ENCODE measurements at places on chromosomes 2 and 18.
A peak's percentile ranks its signal among the peaks of the same experiment; 100 is the strongest.

GRCh38 chr18:42675810-42676209, 439.7 kb downstream of the RIT2 start:
- DNase-seq: no peak

DNA sequence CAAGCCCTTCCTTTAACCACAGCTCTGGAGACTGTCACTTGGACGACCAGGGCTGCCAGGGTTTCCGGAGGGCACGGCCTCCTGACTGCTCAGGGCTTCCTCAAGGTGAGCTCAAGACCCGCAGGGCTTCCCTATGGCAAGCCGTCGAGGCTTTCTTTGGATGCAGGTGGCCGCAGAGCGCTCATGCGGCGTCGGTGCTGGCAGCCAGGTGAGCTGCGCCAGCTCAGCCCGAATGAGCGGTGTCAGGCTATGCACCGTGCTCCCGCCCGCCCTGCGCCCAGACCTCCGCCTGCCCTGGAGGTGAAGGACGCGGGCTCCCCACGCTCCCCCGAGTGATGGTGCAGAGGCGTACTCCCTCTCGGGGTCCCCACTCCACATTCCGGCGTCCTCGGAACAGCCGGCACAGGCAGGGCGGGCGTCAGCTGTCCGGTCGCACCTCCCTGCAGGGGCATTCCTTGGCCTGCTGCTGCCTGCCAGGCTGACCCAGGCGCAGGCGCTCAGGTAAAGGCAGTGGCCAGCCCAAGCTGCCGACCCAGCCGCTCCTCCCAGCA, 20.8 kb upstream of the TUBB6 start:
- no peak for DNase-seq

- no peak for DNase-seq
Observed at GRCh38 chr2:162477011-162477410, 133.1 kb downstream of the GCA start.

DNA sequence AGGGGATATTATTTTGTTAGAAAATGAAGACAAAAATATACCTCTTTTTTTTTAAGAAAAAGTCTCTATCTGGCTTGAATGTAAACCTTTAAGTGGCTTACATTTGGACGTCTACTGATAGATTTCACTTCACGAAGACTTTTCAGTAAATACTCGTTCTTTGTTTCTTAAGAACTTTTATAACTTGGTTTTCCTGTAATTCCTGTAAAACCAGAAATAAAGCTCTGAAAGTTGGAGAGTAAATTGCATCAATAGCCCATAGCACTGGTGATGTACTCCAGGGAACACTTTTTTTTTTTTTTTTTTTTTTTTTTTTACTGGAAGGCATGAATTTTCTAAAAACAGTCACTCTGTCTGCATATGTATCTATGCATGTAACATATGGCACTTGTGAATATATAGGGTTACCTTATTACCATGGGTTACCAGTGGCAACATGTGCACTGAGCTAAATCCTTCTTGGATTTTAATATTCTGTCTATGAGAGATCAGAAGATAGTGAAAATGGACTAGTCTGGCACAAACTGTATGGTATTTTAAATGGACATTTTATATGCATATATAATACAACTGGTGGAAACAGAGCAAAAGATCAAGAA, 309.2 kb upstream of the TCF4 start:
- DNase-seq: no peak

DNA sequence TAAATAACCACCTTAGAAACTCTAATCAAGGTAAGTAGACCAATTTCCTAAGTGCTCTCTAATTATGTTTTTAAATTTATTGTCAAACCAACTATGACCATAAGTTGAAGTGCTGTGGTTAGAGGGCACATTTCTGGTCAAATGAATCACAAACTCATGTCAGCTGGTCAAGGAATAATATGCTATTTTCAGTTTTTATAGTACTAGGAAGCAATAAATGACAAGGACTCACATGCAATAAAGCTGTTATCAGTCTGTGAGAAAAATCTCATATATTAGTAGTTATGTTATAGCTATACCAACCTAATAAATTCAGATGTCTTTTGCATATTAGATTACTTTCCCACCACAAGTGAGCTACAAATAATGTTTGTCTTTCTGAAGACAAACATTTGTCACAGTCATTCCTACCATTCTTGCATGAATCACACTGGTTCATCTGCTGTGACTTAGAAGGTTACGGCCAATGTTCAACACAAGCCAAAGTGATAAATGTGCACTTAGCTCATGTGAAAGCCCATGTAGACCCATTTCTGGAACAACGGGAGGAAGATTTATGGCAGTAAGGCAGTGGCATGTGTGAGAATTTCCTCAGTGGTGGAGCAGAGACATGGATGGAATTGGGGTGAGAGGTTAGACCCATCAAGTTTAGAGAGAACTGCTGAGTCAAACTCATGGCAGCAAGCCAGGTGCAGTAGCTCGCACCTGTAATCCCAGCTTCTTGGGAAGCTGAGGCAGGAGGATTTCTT, 27.4 kb upstream of the CCNYL1 start:
- DNase-seq: no peak

GRCh38 chr2:68190991-68191731, 33.5 kb downstream of the PNO1 start:
- no peak for DNase-seq

GRCh38 chr2:233816771-233817170, 37.6 kb downstream of the HJURP start:
- DNase-seq: no peak

DNA sequence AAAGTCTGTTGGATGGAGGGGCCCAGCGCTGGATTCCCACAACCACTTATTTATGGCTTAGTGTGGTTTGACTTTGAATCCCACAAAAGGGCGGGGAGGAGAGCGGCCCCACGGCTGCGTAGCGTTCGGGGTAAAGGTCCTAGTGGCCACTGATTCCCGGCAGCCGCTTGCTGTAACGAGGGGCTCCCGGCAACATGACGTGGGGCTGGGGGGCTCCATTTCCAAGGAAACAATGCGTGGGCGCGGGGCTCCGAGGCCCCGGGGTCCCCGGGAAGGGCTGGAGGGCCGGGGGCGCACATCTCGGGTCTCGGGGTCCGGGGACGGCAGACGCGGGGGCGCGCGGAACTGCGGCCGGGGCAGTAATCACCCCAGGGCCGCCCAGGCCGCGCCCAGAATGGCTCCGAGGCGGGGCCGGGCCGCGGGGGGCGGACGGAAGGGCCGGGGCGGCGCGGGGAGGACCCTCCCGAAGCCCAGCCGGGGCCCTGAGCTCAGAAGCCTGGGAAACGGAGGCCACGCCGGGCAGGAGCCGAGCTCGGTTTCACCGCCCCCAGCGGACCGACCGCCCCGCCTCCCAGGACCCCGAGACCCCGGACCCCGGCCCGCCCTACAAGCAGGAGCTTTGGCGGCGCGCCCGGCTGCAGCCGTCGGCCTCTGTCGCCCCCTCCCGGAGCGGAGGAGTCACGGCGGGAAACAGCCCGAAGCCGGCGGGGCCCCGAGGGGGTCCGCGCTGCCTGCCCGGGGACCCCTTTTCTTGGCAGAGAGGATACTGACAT, 11.9 kb upstream of the MLPH start:
- DNase-seq: peak; percentile 54

GRCh38 chr2:112803691-112804521, 19.6 kb upstream of the IL1A start:
- no peak for DNase-seq

DNA sequence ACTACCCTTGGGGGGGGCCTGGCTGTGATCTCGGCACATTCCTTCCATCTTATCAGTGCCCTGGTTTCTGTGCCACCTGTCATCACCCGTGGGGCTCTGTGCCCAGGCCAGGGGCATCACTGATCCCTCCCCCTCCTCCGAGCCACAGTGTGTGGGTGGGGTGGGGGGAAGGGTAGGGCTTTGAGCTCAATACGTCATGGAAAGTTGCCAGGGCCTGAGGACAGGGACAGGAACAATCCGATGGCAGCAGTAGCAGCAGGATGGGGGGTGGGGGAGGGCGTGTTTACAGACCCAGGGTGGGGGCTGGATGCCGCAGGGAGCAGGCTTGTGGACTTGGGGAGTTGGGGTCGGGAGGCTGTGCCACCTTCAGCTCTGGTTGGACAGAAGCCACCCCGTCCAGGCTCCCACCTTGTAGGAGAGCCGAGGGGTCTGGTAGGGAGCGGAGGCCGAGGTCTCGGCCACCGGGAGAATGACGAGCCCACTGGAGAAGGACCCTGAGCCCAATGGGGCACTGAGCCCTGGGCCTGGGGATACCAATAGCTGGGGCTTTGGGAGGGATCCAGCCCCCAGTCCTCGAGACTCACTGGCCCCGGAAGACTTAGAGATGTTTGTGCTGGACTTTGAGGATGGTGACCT, 3.5 kb downstream of the SLC4A3 start:
- DNase-seq: no peak

DNA sequence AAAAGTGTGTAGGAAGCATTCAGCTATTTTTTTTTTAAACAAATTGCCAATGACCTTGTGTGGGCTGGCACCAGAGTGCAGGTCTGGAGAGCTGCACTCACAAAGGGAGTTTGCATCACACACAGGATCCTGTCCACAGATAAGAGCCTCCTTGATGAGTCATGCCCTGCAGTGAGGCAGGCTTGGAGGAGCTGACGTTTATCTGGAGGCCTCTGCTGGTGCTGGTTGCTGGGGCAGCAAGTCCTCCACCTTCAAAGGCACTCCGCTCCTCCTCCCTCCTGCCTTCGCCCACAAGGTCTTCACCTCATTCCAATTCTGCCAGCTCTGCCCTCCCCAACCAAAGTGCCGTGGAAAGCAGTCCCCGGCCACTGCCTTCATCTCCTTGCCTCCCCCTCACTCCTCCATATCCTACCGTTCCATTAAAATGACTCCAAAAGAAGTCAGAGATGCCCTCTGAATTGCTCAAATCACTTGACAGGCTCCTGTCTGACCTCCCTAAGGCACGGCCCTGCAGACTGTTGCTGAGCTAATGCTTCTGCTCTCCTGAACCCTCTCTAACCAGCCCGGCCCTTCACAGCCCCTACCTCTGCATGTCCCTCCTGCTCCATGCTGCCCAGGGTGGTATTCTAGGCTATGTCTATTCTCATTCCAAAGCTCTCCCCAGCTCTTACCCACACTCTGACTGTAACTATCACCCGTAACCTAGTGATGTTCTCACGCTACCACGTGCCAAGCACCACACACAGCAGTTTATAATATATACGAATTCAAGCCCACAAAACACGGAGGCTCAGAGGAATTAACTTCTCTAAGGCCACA, 30.9 kb downstream of the LONRF2 start:
- no peak for DNase-seq

DNA sequence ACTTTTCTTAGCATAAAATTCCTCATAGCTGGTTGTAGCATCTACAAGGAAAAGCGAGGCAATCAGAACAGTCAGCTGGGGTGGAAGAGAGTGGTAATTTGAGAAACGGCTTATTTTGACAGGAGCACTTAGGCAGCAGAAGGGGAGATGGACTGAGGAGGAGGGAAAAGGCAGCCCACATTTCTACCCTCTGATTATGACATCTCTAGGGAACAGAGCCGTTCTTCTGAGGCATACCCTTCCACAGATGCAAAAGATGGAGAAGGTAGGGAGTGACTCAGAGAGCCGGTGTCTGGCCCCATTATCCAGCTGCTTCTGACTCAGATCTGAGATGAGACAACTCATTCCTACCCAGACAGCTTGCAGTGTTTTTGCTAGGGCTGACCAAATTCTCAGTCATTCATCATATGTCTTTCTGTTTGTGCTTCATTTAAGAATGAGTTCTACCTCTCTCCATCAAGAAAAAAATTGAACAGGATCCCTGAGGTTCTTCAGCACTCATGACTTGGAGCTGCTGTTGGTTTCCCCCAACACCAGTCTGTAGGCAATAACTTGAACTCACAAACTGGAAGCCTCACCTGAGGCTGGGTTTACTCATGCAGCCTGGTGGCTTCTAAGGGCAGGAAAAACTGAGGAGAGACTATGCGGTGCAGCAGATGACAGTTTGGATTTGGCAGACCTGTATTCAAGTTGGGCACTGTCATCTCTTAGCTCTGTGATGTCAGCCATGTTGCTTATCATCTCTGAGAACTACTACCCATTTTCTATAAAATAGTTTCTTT, 15.9 kb upstream of the SEC11C start:
- DNase-seq: no peak

GRCh38 chr2:61173116-61173515, 11.1 kb downstream of the C2orf74 start:
- DNase-seq: no peak

GRCh38 chr2:100070078-100070477, 72.3 kb downstream of the AFF3 start:
- DNase-seq: no peak

DNA sequence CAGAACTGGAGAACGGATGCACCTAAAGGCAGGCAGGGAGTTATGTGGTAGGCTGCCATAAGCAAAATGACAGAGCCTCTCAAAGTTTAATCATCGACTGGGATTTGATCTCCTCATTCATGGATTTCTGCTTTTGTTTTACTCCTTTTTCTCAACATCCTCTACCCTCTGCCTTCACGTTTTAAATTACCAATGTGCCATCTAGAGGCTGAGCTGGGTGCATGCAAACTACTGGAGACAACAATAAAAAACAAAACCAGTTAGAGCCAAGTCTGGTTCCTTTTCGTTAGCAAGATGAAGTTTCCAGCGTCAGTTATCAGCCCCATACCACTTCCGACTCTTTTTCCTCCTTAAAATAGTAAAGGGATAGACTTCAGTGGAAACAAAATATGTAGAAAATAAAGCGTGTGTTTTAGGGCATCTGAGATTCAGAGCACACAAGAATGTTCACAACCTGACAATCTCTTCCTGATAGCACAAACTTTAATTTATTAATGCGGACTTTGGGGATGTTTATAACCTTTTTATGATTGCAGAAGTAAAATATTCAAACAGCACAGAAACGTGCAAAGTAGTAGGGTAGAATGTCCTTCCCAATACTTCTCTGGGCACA, 117.0 kb downstream of the LAMA1 start:
- no peak for DNase-seq

DNA sequence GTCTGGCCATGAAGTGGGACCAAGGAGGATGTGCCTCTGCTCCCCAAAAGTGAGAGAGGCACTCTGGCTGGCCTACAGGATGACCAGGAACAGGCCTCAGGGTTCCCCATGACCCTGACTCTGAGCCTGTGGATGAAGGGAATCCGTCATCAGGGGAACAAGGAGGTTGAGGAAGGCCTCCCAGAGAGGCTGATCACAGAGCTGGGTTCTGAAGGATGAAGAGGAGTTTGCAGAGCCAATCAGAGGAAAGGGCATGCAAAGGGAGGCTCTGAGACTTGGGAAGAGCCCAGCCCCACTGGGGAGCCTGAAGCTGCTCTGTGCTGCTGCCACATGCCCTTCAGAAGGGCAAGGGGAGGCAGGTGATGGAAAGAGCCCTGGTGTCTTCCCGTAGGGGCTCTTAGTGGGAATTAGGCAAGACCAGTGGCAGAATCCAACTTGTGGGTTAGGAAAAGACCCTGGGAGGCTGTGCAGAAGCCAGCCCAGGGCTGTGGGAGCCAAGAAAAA, 141.3 kb upstream of the ID2 start:
- no peak for DNase-seq

- no peak for DNase-seq
Observed at GRCh38 chr2:134508391-134508790, 210.4 kb downstream of the TMEM163 start.

DNA sequence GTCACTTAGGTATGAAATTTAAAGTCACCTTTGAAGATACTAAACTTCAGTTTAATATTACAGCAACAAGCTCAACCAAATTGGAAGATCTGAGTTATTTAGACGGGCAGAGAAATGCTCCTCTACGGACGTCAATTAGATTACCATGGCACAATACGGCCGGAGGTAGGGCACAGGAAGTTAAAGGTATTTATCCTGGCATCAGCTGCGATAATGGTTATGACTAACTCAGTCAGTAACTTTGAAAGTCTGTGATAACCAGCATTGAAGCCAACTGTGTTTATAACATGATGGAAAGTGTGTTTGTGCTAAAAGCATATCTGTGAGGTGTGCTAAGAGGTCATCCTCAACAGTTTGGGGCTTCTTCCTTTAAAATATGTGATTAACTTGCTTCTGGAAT, 117.3 kb downstream of the WDSUB1 start:
- DNase-seq: no peak

- DNase-seq: no peak
Observed at GRCh38 chr2:223835701-223836532, 1.5 kb downstream of the AP1S3 start.

All from amygdala (tissue), 56 donors.